ENCODE measurements at places on chromosomes 11 and 22.

DNA sequence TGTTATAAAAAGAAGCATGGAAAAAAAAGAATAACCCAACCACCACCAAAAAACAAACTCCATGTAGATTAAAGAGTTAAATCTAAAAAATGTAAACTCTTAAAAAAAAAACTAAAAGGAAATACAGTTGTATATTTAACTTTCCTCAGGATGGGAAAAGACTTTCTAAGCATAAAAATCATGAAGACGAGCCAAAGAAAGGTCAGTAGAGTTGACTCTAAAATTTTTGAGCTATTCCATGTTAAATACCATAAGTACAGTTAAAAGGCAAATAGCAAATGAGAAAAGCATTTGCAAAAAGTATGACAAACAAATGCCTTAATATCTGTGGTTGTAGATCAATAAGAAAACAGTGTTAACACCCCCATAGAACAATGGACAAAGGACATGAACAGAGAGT lies 28.0 kb upstream of the C11orf96 start:
- DNase-seq: no peak

- DNase-seq: no peak
Measured at GRCh38 chr11:128052912-128053641, 534.3 kb downstream of the ETS1 start.

GRCh38 chr11:112597286-112597790 lies 336.7 kb upstream of the PLET1 start:
- DNase-seq: no peak

DNA sequence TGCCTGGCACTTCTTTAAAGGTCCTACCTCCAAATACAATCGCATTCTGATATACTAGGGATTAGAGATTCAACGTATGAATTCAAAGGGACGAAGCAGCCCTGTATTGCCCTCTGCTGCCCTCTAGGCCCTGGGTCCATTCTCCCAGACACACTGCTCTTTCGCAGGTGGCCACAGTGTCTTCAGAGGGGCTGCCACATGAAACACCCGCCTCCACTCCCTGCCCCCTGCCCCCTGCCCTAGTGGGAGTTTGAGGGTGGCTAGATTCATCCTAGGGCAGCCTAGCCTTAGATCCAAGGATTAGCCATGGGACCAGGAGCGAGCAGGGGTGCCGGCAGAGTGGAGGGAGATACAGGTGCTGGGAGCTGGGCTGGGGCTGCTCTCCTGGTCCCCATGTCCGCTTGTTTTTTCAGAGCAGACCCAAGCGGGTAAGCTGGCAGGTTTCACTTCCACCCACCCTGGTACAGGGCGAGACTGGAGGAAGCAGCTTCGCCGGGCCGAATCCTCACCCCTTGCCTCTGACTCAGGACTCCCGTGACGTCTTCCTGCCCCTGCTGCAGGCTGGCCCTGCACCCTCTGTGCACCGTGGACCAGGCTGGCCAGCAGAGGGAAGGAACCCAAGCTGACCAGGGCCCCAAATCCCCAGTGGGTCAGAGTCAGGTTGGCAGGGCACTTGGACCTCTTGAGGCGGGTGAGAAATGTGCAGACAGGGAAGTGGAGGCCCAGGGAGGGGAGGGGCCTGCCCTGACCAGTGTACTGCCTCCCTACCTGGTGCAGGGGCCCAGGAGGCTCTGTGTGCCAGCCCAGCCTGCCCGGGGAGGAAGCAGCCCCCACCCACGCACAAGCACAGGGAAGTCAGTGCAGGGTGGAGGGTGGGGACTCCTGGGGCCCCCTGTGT lies 28.4 kb upstream of the HMOX1 start:
- DNase-seq: no peak

DNA sequence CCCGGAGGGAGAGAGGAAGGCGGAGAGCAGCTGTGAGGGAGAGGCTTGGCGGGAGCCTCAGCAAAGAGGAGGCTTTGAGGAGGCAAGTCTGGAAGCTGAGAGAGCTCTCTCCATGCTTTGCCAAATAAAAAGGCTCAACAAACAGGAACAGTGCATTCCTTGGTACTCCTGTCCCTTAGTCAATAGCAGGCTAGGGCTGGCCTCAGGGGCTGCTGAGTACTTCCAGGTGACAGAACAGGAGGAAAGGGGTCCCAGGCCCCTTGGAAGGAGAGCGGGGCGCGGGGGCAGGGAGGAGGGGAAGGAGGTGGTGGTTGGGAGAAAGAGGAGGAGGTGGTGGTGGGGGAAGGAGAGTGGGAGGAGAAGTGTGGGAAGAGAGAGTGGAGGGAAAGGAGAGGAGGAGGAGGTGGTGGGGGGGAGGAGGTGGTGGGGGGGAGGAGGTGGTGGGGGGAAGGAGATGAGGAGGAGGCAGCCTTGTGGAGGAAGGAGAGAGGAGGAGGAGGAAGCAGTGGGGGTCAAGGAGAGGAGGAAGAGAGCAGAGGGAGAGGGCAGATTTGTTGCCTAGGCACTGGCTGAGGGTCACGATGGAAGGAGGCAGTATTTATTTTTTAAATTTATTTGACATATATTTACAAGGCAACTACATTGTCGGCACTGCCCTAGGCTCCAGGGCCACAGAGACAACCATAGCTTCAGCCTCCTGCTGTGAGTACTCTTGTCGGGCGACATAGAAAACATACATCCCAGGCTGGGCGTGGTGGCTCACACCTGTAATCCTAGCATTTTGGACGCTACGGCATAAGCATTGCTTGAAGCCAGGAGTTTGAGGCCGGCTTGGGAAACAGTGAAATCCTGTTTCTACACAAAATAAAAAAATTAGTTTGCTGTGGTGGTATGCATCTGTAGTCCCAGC lies 74.2 kb upstream of the ZBED5 start:
- no peak for DNase-seq

DNA sequence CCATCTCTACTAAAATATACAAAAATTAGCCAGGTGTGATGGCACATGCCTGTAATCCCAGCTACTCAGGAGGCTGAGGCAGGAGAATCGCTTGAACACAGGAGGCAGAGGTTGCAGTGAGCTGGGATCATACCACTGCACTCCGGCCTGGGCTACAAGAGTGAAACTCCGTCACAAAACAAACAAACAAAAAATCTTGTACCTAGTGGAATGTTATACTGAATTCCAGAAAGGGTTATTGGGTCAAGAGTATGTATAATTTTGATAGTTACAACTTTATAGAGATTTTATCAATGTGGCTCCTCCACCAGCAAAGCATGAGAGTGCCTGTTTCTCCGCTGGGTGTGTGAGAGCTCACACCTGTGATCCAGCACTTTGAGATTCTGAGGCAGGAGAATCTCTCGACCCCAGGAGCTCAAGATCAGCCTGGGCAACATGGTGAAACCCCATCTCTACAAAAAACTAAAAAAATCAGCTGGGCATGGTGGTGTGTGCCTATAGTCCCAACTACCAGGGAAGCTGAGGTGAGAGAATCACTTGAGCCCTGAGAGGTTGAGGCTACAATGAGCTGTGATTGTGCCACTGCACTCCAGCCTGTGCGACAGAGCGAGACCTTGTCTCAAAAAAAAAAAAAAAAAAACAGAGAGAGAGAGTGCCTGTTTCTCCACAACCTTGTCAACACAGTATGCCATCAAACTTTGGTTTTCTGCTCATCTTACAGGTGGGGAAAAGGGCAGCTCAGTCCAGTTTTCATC lies 12.7 kb upstream of the FOLR1 start:
- DNase-seq: no peak

DNA sequence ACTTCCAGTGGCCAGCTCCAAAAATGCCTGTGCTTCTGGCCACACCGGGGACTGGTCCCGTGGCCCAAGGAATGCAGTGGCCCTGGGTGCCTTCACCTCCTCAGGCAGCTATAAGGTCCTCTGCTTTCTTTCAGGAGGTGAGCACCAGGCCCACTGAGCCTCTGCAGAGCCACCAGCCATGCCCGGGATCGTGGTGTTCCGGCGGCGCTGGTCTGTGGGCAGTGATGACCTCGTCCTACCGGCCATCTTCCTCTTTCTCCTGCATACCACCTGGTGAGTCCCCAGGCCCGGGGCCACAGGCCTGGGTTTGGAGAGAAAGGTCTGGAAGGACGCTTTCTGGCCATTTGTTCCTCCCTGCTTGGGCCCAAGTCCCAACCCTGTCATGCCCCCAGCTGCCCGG lies 32.5 kb upstream of the MYRF start:
- no peak for DNase-seq

DNA sequence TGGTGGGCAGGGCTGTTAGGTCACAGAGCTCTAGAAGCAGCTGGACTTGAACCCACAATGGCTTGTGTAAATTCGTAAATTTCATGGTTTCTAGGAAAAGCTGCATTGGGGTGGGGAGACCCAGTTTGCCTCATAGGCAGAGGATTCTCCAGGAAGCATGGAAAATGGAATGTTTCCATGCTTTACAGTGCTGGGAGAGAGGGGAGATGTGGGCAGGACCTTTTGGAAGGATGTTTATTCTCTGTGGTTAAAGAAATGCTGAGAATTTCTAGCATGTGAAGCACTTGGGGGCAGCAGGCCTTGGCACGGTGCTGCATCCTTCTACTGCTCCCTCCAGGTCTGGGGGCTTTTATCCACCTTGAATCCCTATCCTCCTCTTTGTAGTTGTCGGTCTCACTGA lies 46.3 kb downstream of the TRAF6 start:
- DNase-seq: no peak

- no peak for DNase-seq
Measured at GRCh38 chr11:116501728-116502127, 271.1 kb downstream of the BUD13 start.

DNA sequence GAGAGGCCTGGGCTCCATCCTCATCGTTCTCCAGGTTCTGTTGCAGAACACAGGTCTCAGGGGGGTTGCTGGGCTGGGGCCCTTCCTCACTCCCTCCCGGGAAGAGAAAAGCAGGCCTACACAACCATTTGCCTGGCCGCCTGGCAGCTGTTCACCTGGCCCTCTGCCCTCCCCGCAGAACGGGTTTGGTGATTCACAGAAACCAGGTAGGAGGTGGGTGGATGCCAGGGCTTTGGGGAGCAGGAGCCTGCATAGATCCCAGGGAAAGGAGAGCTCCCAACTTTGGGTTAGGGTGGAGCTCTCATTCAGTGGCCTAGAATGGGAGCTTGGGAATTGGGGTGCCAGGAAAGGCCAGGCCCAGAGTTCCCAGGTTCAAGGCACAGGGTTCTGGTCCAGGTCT lies 995 bp downstream of the TMEM134 start:
- no peak for DNase-seq

DNA sequence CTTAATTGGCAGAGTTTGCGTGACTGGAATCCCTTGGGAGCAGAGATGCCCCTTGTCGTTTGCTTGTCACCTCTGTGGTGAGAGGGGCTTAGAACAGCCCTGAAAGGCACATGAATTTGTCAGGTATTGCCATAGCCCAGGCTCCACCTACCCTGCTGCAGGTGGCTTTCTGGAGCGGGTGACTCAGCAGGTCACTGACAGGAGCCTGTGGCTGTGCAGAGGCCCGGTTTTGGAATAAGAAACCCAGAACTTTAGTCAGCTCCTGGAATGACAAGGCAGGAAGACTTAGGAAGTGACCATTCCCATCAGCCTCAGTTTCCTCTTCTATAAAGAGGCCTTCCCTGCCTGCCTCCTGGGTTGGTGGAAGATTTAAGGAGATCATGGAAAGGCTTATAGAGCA lies 539.7 kb downstream of the INSC start:
- no peak for DNase-seq

DNA sequence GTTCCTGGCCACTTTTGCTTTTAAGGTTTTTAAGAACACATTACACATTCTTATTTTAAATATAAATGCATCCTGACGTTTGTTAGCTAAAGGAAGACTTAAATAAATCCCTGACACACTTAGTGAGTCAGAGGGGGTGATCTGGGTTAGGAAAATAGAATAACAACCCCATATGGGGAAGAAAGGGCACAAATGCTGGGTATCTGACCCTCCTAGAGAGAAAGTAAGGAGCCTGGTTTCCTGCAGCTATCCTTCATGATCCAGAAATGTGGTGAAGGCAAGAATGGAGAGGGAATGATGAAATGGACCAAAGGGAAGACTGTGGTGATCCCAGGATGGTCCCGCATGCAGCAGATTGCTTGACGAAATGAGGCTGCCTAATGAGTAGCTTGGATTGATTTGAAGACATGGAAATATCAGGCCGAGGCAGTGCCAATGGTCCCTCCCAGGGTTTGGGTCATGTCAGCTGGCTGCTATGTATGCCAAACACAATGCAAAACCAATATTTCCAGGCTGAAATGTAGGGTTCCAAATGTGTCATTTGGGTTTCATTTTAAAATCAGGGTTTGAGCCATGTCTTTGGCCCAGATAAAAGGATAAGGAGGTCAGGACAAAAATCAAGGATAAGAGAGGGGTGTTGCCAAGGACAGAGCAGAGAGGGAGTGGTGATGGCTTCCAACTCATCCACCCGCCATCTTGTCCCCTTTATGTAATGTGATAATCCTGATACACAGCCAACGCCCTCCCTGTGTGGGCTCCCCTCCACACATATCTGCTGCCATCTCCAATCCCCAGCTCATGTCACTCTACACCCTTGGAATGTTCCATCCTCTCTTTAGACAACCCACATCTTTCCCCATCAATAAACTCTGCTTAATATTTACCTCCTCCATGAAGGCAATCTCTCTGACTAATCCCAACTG lies 135.1 kb upstream of the PITPNB start:
- DNase-seq: no peak

- DNase-seq: no peak
Measured at GRCh38 chr11:9821008-9821752, 157.3 kb downstream of the SWAP70 start.

DNA sequence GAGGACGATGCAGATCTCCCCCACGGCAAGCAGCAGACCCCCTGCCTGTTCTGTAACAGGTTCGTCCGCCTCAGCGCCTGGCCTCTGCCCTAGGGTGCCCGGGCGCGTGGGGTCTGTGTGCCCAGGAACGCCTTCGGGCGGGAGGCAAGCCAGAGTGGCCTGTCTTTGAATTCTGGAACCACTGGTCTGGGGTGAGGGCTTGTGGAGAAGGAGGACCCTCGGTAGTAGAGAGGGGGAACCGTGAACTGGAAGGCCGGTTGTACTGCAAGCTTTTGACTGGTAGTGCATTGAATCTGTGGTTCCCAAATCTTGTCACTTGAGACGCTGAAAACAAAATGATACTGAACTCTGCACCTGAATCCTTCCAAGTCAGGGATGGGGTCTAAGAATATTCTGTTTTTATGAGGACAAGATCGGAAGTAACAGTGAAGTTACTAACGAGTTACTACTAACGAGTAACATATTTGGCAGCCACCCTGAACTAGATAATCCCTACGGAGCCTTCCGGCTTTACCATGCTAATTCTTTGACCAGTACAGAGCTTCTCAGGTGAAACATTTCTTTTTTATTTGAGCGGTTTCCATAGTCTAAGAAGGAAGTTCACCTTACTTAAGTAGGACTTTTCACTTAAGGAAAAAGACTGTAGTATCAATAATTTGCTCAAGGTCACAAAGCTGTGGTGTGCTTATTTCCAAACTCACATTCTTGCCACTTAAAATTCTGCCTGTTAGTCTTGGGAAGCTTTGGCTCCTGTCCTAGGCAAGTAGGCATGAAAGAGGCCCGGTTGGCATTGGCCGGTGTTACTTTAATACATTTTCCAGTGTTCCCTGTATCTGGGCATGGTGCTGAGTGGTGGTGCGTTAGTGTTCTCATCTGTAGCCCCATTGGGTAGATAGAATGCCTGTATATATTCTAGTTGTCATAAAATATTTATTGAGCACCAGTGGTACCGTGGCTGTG lies 860 bp downstream of the PRMT3 start:
- DNase-seq: peak; percentile 47

- DNase-seq: no peak
Measured at GRCh38 chr11:30985536-30985935, 384.0 kb downstream of the DCDC1 start.

Data from spinal cord (tissue), 10 donors.